ENCODE measurements at places on chromosomes 12 and 14. TPM values are rescaled to one million over a fixed set of nuclear protein-coding genes. Genes with fewer than 3 reads are reported as not detected.
A peak's percentile ranks its signal among the peaks of the same experiment; 100 is the strongest.

Gene DHRS2
- total RNA-seq = 0.17 TPM

GRCh38 chr12:49703647-49704137, 3.5 kb downstream of the FMNL3 start:
- no peaks in the 10 kb centered on the region for H3K27me3 ChIP-seq
- no peaks in the 10 kb centered on the region for H3K36me3 ChIP-seq
- H3K27ac ChIP-seq = peak overlapping the region; percentile 64
- peaks cover 16% of the 10 kb centered on the region for H3K4me1 ChIP-seq

DNA sequence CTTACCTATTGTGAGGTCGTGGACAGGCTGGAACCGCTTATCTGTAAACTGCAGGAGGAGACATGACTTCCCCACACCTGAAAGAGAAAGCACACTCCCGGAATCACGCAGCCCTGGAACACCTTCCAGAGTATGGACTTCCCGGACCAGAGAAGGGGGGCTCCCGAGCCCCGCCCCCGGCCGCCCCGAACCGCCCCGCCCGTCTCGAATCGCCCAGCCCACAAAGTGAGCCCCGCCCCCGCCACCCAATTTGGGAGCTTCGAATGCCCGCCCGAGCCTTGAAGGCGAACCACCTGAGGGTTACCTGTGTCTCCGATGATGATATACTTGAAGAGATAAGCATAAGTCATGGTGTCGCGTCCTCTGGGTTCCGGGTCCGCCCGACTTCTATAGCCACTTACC, 235 bp downstream of the RAB2B start:
- H3K36me3 ChIP-seq = no peaks in the 10 kb centered on the region
- peaks cover 3% of the 10 kb centered on the region for H3K4me1 ChIP-seq
- no peak for DNase-seq
- peak overlapping the region; percentile 79 for H3K27ac ChIP-seq
- peak overlapping the region; percentile 73 for H3K4me3 ChIP-seq

GRCh38 chr14:52609445-52610044, 56.9 kb downstream of the GPR137C start:
- no peak overlapping the region for H3K4me3 ChIP-seq
- H3K4me1 ChIP-seq = no peaks in the 10 kb centered on the region
- H3K36me3 ChIP-seq = no peaks in the 10 kb centered on the region
- no peak for DNase-seq

Gene NUAK1
- 14.1 TPM for total RNA-seq

DNA sequence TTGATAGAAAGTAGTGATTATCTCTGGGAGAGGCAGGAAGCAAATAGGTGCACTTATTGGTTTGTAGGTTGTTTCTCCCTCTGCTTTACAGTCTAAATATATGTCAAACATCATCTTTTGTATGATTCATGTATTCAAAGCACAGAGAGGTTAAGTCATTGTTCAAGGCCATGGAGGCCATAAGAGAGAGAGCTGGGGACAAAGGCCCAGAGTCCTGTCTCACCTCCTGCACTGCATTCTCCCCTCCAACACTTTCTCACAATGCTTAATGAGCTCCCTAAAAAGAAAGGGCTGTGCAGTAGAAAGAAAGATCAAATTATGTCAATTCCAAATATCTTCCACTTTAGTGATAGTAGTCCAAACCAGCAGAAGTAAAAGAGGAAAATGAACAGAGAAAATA, 180.4 kb upstream of the DIO3 start:
- no peak overlapping the region for H3K27ac ChIP-seq
- H3K27me3 ChIP-seq = no peaks in the 10 kb centered on the region
- DNase-seq = no peak
- H3K36me3 ChIP-seq = no peaks in the 10 kb centered on the region
- no peaks in the 10 kb centered on the region for H3K4me1 ChIP-seq

GRCh38 chr14:57526942-57527341, 33.3 kb upstream of the CCDC198 start:
- no peaks in the 10 kb centered on the region for H3K36me3 ChIP-seq
- peaks cover 1% of the 10 kb centered on the region for H3K4me1 ChIP-seq
- no peak for DNase-seq
- no peak overlapping the region for H3K27ac ChIP-seq
- no peaks in the 10 kb centered on the region for H3K27me3 ChIP-seq

DNA sequence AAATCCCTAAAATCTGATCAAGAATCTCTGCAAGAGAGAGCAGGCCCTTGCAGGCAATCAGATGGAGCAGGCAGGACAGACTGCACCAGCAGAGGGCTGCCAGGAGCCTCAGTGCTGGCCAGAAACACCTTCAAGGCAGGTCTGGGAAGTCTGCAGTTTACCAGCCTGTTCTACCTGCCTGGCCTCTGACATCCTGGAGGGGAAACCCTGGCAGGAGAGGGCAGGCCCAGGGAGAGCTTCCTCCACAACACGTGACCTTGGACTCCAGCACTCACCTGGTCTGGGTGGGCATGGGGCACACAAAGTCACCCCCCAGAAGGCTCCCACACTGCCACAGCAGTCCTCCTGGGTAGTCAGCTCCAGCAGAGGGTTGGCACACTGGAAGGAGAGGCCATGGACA, 56.0 kb downstream of the ISCA2 start:
- H3K4me1 ChIP-seq = peaks cover 37% of the 10 kb centered on the region
- no peak for DNase-seq
- H3K36me3 ChIP-seq = peaks cover 2% of the 10 kb centered on the region
- no peaks in the 10 kb centered on the region for H3K27me3 ChIP-seq

GRCh38 chr12:131867891-131868675, 26.3 kb upstream of the ULK1 start:
- no peak overlapping the region for H3K4me3 ChIP-seq
- H3K4me1 ChIP-seq = no peaks in the 10 kb centered on the region
- no peak for DNase-seq

- no peak overlapping the region for H3K4me3 ChIP-seq
- H3K4me1 ChIP-seq = no peaks in the 10 kb centered on the region
- no peaks in the 10 kb centered on the region for H3K36me3 ChIP-seq
These were observed 28.3 kb downstream of the DDHD1 start for GRCh38 chr14:53124786-53125185.

Gene NPFF
- not detected for total RNA-seq

Gene NOXRED1
- total RNA-seq = 0.94 TPM

Gene NYNRIN
- total RNA-seq = 49.8 TPM

DNA sequence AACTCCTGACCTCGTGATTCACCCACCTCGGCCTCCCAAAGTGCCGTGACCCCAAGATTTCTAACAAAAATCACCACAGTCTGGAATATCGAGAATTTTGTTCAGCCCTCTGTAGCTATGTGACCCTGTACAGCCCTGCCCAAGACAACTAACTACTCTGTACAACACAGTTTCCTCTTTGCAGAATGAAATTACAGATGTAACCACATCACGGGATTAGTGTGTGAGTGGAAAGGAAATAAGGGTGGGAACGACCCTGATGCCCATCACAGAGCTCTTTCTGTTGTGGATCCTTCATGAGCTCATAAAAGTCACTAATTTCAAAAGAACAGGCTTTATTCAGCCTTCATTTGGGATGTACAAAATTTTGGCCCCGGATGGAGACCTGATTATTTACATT, 50.5 kb upstream of the KRR1 start:
- DNase-seq = no peak
- no peaks in the 10 kb centered on the region for H3K27me3 ChIP-seq
- H3K4me1 ChIP-seq = peaks cover 5% of the 10 kb centered on the region
- H3K4me3 ChIP-seq = no peak overlapping the region

DNA sequence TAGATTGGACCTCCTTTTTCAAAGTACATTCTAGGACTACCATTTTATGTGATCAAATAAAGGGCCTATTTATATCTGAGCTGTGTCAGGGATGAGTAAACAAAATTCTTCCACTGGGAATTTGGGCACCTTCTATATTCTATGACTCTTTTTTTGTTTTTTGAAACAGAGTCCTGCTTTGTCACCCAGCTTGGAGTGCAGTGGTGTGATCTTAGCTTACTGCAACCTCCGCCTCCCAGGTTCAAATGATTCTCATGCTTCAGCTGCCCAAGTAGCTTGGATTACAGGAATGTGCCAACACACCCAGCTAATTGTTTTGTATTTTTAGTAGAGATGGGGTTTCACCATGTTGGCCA, 64.8 kb downstream of the DRAM1 start:
- no peak overlapping the region for H3K27ac ChIP-seq
- no peaks in the 10 kb centered on the region for H3K27me3 ChIP-seq
- H3K36me3 ChIP-seq = no peaks in the 10 kb centered on the region
- no peak for DNase-seq

DNA sequence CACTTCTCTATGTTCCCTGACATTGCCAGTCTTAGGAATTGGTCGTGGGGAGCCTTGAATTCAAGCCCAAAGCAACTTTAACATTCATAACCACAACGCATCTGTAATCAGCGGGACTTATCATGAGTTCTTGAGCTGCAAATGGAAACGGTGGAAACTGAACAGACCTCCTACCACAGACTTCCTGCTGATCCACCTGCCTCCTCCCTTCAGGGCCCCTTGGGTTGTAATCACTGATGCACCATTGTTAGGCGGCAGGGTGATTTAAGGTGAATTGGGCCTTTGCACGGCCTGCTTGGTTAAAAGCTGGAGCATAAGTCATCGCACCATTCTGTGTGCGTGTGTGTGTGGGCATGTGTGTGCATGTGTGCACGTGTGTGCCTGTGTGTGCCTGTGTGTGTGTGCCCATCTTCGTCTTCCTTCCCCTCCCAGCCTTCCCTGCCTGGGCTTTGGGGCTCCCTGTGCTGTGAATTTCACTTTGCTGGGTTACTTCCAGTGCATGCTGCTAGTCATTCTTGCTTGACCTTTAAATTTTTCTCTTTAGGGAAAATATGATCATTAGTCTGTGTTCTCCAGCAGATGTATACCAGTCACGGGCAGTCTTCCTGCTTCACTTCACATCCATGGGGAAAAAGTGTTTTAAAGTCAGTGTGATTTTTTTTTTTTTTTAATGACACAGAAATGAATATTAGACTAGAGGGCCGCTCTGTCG, 29.1 kb downstream of the CHST11 start:
- DNase-seq = no peak
- no peaks in the 10 kb centered on the region for H3K4me1 ChIP-seq
- no peaks in the 10 kb centered on the region for H3K36me3 ChIP-seq
- no peaks in the 10 kb centered on the region for H3K27me3 ChIP-seq

GRCh38 chr12:91109148-91109564, 2.1 kb downstream of the LUM start:
- H3K4me3 ChIP-seq = no peak overlapping the region
- no peaks in the 10 kb centered on the region for H3K27me3 ChIP-seq
- H3K4me1 ChIP-seq = no peaks in the 10 kb centered on the region
- H3K36me3 ChIP-seq = no peaks in the 10 kb centered on the region
- H3K27ac ChIP-seq = no peak overlapping the region

GRCh38 chr12:4107436-4107878, 166.1 kb upstream of the CCND2 start:
- no peaks in the 10 kb centered on the region for H3K27me3 ChIP-seq
- H3K27ac ChIP-seq = no peak overlapping the region
- H3K36me3 ChIP-seq = no peaks in the 10 kb centered on the region
- DNase-seq = peak; percentile 75
- no peak overlapping the region for H3K4me3 ChIP-seq
- no peaks in the 10 kb centered on the region for H3K4me1 ChIP-seq

Gene GYS2
- not detected for total RNA-seq

DNA sequence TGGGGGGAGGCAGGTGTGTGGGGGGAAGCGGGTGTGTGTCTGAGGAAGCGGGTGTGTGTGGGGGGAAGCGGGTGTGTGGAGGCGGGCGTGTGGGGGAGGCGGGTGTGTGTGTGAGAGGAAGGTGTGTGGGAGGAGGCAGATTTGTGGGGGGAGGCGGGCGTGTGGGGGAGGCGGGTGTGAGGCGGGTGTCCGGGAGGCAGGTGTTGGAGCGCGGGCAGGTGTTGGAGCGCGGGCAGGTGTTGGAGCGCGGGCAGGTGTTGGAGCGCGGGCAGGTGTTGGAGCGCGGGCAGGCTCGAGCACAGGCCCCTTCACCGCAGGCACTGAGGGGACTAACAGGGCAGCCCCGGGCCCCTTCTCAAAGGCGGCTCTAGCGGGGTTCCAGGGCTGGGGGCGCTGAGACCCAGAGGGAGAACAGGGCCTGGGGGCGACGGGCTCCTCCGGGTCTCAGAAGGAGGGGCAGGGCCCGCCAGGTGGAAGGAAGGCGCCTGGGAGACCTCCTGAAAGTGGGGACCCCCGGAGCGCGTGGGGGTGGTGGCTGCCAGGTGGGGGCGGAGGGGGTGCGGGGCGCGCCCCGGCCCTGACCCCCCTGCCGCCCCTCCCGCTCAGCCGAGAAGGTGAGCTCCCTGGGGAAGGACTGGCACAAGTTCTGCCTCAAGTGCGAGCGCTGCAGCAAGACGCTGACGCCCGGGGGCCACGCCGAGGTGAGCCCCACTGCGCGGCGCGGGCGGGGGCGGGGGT, 3.2 kb downstream of the CRIP2 start:
- peaks cover 42% of the 10 kb centered on the region for H3K4me1 ChIP-seq
- no peaks in the 10 kb centered on the region for H3K27me3 ChIP-seq
- peak; percentile 15 for DNase-seq
- peak overlapping the region; percentile 100 for H3K27ac ChIP-seq
- no peaks in the 10 kb centered on the region for H3K36me3 ChIP-seq

- no peak overlapping the region for H3K27ac ChIP-seq
- no peaks in the 10 kb centered on the region for H3K4me1 ChIP-seq
- DNase-seq = no peak
- H3K27me3 ChIP-seq = no peaks in the 10 kb centered on the region
- no peak overlapping the region for H3K4me3 ChIP-seq
These were observed 66.3 kb downstream of the VRK1 start for GRCh38 chr14:96863327-96863985.

GRCh38 chr14:103854822-103855733, 7.7 kb upstream of the PPP1R13B start:
- H3K4me3 ChIP-seq = no peak overlapping the region
- no peaks in the 10 kb centered on the region for H3K27me3 ChIP-seq
- no peaks in the 10 kb centered on the region for H3K36me3 ChIP-seq
- DNase-seq = peak; percentile 78
- no peaks in the 10 kb centered on the region for H3K4me1 ChIP-seq

- no peaks in the 10 kb centered on the region for H3K4me1 ChIP-seq
- no peak for DNase-seq
- no peak overlapping the region for H3K4me3 ChIP-seq
These were observed 187.8 kb upstream of the AMIGO2 start for GRCh38 chr12:47267571-47267970.

GRCh38 chr14:83483063-83483462, 1949.4 kb upstream of the SEL1L start:
- no peak for DNase-seq
- H3K4me1 ChIP-seq = no peaks in the 10 kb centered on the region
- no peaks in the 10 kb centered on the region for H3K36me3 ChIP-seq
- no peaks in the 10 kb centered on the region for H3K27me3 ChIP-seq
- no peak overlapping the region for H3K4me3 ChIP-seq

- no peaks in the 10 kb centered on the region for H3K36me3 ChIP-seq
- DNase-seq = no peak
- H3K4me1 ChIP-seq = no peaks in the 10 kb centered on the region
- no peaks in the 10 kb centered on the region for H3K27me3 ChIP-seq
These were observed 594.1 kb downstream of the NRXN3 start for GRCh38 chr14:78764240-78764639.

All from lung (tissue), 17 donors.